ENCODE measurements at places on chromosomes 12 and 14.

DNA sequence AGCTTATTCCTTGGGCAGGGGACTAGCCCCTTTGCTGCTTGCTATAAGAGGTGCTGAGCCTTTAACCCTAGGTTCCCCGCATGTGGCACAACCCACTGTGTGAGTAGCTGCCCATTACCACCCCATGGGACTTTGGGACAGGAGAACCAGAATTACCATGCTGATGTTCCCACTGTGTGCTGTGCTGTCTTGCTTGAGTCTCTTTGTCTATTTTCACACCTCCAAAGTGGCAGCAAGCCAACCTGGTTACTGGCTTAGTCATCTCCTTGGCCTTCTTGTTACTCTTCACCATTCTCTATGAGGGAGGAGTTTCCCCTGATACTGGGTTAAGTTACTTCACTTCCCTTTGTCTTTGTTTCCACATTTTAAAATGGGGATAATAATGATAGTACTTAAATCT is 73.4 kb upstream of the ETV6 start:
- peaks cover 4% of the 10 kb centered on the region for H3K36me3 ChIP-seq
- no peak for DNase-seq
- H3K27ac ChIP-seq, result no peak overlapping the region

DNA sequence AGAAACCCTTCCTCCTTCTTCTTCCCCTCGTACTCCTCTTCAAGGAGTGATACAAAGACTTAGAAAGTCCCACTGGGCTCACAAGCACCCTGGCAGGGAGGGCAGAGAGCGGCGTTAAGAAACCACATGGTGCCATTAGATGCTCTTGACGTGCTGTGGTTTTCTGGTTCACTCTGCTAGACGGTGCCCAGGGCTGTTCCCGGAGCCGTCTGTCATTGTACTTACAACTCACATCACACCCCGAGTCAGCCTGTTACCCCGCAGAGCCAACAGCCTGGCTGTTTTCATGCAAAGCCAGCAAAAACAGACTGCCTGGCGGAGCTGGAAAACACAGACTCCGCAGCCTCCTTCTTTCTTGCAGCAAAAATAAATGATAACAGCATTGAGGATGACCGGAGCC is 232.6 kb upstream of the TBX3 start:
- no peaks in the 10 kb centered on the region for H3K36me3 ChIP-seq
- no peak overlapping the region for H3K4me3 ChIP-seq
- no peaks in the 10 kb centered on the region for H3K4me1 ChIP-seq
- H3K27me3 ChIP-seq, result peaks cover 2% of the 10 kb centered on the region
- no peak overlapping the region for H3K27ac ChIP-seq
- DNase-seq, result no peak

DNA sequence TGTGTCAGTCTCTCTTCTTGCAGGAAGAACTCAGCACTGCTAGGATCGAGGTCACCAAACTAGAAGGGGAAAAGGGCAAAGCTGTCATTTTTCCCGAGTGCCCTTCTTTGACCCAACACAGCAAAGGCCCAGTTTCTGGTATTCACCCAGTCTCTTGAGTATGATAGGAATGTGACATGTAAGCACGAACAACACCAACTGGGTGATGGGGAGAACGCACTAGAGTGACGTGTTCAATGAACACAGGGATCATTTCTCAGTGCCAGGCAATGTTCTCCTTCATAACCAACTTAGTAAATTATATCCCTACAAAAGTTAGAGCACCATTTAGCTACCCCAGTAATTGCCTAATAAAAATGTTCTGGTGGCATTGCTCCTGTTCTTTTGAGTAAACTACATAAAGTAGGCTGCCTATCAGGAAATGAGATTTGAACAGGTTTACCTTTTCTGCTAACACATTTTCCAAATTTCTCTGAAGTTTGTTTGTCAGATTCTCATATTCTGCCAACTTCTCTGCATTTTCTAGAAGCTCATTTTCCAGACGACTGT is 64.5 kb downstream of the NIN start:
- H3K4me1 ChIP-seq, result peaks cover 3% of the 10 kb centered on the region
- H3K27me3 ChIP-seq, result peaks cover 2% of the 10 kb centered on the region
- no peak overlapping the region for H3K4me3 ChIP-seq
- peaks cover 8% of the 10 kb centered on the region for H3K36me3 ChIP-seq
- H3K27ac ChIP-seq, result no peak overlapping the region

DNA sequence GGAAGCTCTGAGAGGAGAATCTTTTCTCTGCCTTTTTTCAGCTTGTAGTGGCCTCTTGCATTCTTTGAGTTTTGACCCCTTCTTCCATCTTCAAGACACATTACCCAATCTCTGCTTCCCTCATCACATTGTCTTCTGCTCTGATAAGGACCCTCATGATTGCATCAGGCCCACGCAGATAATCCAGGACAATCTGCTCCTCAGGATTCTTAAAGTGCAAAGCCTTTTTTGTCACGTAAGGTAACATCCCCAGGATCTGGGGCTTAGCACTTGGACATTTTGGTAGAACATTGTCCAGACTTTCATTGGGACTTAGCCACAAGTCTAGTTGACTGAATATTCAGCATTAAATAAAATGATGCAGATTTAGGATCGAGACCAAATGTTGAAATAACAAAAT is 521.2 kb downstream of the RMST start:
- no peak overlapping the region for H3K4me3 ChIP-seq
- DNase-seq, result no peak
- H3K27me3 ChIP-seq, result no peaks in the 10 kb centered on the region

DNA sequence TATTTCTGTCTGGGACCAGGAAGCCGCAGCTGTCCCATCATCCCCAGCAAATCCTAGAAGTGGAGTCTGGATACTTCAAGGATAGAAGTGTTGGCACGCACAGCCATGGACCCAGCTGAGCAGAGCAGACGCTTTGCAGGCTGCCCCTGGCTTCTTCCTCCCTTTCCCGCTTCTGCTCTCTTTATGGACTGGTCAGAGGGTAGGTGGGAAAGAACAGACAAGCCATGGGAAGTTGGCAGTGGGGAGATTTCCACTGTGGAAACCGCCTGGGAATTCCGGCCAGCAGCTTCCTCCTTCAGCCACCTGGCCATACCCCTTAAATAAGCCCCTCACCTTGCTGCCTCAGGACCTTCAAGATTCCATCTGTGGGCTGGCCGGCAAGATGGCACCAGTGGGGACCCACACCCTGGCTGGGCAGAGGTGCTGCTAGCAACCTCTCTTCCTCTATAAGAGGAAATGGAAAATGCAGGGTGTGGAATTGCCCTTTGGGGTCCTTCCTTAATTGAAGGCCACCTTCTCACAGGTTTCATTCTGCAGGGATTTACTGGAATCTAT is 20.6 kb downstream of the OTUB2 start:
- H3K4me3 ChIP-seq, result no peak overlapping the region
- peaks cover 10% of the 10 kb centered on the region for H3K36me3 ChIP-seq
- peaks cover 7% of the 10 kb centered on the region for H3K4me1 ChIP-seq
- H3K27me3 ChIP-seq, result peaks cover 10% of the 10 kb centered on the region

DNA sequence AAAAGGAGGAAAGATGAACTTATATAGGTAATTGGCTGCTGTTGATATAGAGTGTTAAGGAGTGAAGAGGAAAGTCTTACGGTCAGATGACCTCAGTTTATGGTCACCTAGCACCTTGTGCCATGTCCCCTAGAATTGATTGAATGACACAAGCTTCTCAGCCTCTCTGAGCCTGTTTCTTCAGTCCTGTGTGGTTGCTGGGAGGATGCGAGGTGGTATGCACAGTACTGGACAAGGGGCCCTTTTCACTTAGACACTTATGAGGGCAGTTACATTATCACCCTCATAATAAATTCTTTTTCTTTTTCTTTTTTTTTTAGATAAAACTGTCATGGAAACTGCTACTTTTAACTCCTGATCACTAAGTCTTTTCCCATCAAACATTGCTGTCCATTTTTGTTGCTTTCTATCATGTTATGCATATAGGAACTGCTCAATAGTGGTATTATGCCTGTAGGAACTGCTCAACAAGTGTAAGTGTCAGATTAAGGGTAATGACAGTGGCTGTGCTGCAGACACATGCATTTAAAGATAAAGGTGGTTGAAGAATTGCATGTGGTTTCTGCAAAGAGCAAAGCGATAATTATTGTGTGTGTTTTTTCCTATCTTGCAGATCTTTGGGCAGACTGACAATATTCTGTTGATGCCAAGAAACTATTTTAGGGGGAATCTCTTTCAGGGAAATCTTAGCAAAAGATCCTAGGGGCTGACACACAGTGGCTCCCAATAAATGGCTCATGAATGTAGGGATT is 11.6 kb downstream of the ANO6 start:
- no peaks in the 10 kb centered on the region for H3K36me3 ChIP-seq
- no peak for DNase-seq
- H3K4me1 ChIP-seq, result peaks cover 3% of the 10 kb centered on the region
- no peak overlapping the region for H3K27ac ChIP-seq
- no peak overlapping the region for H3K4me3 ChIP-seq
- H3K27me3 ChIP-seq, result no peaks in the 10 kb centered on the region

DNA sequence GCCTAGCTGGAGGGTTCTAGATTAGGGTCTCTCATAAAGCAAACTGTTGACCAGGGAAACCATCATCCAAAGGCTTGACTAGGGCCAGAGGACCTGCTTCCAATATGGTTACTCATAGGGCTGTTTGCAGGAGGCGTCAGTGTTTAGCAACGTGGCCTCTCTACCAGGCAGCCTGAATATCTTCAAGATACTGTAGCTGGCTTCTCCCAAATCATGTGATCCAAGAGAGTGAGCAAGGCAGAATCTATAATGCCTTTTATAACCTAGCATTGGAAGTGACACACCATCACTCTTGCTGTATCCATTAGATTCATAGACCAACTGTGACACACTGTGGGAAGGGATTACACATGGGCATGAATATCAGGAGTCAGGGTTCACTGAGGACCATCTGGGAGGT is 17.3 kb downstream of the TPH2 start:
- H3K4me3 ChIP-seq, result no peak overlapping the region
- H3K36me3 ChIP-seq, result no peaks in the 10 kb centered on the region
- no peak for DNase-seq
- H3K4me1 ChIP-seq, result peaks cover 25% of the 10 kb centered on the region

- no peak overlapping the region for H3K4me3 ChIP-seq
- no peak for DNase-seq
- H3K27ac ChIP-seq, result no peak overlapping the region
- H3K27me3 ChIP-seq, result peaks cover 2% of the 10 kb centered on the region
- H3K36me3 ChIP-seq, result no peaks in the 10 kb centered on the region
These were observed 380.0 kb downstream of the LRFN5 start for GRCh38 chr14:41986700-41987099.

DNA sequence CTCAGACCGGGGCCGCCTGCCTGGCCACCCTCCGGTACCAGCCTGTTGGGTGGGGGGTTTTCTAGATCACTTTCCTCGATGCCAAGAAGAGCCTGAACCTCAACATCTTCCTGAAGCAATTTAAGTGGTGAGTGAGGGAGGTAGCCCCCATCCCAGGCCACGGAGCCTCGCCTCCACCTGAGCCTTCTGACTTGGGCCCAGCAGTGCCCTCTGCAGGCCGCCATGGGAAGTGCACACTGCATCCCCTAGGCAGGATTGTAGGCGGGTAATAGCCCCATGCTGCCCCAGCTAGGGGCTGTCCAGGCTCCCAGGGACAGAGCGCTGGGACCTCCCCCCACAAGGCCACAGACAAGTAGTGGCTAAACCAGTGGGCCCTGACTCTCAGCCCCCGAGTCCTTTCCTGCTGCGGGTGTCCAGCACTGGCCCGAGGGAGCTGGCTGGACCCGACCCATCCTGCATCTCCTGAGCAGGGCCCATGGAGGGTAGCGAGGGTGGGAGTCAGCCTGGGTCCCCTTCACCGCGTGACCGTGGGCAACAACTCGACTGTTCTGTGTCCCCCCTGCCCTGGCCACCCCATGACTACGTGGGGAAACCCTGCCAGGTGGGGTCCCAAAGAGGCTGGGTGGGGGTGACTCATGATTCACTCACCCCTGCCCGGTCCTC is 15.3 kb upstream of the ADSS1 start:
- no peaks in the 10 kb centered on the region for H3K36me3 ChIP-seq
- H3K27me3 ChIP-seq, result peaks cover 3% of the 10 kb centered on the region
- no peak overlapping the region for H3K27ac ChIP-seq
- no peak overlapping the region for H3K4me3 ChIP-seq
- peak; percentile 84 for DNase-seq
- no peaks in the 10 kb centered on the region for H3K4me1 ChIP-seq

- H3K27ac ChIP-seq, result no peak overlapping the region
- H3K27me3 ChIP-seq, result peaks cover 8% of the 10 kb centered on the region
- H3K4me3 ChIP-seq, result no peak overlapping the region
- no peak for DNase-seq
- peaks cover 4% of the 10 kb centered on the region for H3K4me1 ChIP-seq
These were observed 50.3 kb downstream of the SLC38A1 start for GRCh38 chr12:46218322-46219095.

DNA sequence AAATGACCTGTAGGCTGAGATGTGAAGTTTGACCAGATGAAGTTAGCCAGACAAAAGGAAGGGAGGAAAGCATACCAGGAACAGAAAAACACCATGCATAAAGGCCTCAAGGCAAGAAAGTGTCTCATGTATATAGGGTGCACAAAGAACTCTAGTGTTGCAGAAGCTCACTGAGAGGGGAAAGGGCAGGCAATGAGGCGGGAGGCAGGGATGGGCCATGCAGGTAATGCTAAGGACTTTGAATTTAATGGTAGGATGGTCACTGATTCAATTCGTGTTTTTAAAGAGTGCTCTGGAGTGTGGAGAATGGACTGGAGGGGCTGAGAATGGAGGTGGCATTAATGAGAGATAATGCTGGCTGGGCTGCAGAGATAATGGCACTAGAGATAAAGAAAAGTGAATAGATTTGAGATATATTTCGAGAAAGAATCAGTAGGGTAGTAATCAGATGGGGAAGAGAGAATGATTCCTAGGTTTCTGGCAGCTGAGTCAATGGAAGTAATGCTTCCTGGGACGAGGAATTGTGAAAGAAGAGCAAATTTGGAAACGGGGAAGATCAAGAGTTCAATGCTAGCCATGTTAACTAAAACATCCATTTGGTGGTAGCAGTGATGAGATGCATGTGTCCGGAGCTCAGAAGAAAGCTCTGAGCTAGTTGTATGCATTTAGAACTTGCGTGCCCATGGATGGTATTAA is 43.1 kb downstream of the LIMA1 start:
- no peak overlapping the region for H3K27ac ChIP-seq
- DNase-seq, result no peak
- H3K4me3 ChIP-seq, result no peak overlapping the region
- no peaks in the 10 kb centered on the region for H3K27me3 ChIP-seq
- H3K4me1 ChIP-seq, result no peaks in the 10 kb centered on the region

- no peaks in the 10 kb centered on the region for H3K4me1 ChIP-seq
- H3K4me3 ChIP-seq, result no peak overlapping the region
- peaks cover 5% of the 10 kb centered on the region for H3K36me3 ChIP-seq
- no peak for DNase-seq
These were observed 74.6 kb downstream of the ZFP36L1 start for GRCh38 chr14:68718023-68718990.
